ENCODE measurements at places on chromosomes 13 and 19.
A peak's percentile ranks its signal among the peaks of the same experiment; 100 is the strongest.

DNA sequence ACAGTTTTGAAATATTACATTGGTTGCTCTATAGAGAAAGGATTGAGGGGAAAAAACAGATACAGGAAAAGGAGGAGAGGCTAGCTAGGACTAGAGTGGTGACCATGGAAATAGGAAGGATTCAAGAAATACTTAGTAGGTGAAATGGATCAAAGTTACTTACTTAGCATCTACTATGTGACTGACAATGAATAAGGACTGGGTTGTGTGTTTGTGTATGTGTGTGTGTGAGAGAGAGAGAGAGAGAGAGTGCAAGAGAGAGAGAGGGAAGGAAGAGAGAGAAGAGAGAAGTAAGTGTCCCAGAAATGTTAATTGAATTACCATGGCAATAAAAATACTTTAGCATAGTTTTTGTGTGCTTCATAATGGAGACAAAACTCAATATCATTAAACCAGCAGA, 7.9 kb downstream of the GPC6 start:
- DNase-seq: no peak

- DNase-seq: no peak
These were observed 70.5 kb upstream of the CSNK1A1L start for GRCh38 chr13:37175996-37176395.

DNA sequence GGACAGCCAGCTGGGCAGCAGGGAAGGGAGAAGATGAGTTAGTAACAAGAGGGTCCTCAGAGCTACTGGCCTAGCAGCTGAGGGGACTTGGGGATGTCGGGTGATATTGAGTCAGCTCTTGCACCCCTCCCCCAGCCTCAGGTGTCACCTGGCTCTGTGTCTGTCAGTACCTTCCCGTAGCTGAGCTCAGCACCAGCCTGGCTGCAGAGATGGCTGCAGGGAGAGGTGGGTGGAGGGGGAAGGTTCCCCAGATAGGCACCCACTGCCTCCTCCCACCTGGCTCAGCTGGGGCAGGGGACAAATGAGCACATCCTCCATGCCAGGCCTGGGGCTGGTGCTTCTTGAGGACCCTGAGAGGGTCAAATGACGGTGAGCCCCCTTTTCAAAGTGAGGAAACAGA, 6.8 kb upstream of the KPTN start:
- DNase-seq: no peak

DNA sequence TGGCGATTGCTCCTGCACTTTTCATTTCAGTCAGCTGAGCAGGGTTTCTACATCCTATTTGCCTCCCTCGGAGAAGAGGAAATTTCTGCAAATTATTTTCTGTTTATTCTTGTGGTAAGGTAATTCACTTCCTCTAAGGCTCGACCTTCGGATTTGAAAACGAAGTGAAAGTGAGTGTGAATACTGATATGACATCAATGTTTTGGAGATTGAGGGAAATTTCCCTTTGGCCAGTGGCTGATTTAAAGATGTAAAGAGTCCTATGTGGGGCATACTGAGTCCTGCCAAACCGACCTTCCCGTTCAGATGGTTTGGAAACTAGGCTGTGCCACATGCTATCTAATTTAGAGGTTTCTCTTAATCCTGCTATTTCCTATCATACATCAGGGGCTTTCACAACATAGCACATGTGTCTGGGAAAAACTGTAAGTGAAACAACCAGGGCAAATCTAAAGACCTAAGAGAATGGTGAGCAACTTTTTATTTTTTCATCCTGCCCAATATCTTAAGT, 112.3 kb downstream of the POSTN start:
- no peak for DNase-seq

DNA sequence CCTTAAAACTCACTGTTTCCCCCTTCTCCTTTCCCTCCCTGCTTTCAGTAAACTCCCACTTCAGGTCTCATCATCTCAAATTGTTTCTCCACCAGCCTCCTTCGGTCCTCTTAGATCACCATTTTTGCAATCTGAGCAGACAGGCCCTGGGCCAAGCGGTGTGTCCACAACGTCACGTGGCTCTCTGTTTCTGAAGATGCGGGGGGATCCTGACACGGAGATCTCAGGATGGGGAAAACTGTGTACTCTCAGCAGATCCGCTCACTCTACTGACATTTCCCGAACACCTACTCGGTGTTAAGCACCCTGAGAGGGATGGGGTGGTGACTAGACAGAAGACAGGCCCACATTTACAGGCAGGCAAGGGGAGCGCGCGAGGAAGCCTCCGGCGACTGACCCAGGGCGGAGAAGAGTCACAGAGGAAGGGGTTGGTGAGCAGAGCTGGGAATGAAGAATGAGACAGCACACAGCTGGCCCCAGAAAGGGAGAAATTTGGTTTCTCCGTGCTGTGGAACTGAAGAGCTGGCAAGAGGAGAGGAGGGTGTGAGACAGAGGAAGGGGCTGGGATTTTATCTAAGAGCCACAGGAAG, 38.8 kb downstream of the SERP2 start:
- no peak for DNase-seq

GRCh38 chr13:97030705-97031452, 36.6 kb upstream of the OXGR1 start:
- DNase-seq: peak; percentile 37

GRCh38 chr19:56988299-56988698, 131.5 kb upstream of the USP29 start:
- peak; percentile 4 for DNase-seq

DNA sequence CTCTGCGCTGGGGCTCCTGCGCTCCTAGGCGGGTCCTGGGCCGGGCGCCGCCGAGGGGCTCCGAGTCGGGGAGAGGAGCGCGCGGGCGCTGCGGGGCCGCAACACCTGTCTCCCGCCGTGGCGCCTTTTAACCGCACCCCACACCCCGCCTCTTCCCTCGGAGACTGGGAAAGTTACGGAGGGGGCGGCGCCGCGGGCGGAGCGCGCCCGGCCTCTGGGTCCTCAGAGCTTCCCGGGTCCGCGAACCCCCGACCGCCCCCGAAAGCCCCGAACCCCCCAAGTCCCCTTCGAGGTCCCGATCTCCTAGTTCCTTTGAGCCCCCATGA, at the start of gene GJB2:
Gene GJB2, minus strand, starts transcription at position 103 of the 326 bp plus-strand sequence. CDS start 3,357 bp downstream, outside the sequence.
- no peak for DNase-seq

DNA sequence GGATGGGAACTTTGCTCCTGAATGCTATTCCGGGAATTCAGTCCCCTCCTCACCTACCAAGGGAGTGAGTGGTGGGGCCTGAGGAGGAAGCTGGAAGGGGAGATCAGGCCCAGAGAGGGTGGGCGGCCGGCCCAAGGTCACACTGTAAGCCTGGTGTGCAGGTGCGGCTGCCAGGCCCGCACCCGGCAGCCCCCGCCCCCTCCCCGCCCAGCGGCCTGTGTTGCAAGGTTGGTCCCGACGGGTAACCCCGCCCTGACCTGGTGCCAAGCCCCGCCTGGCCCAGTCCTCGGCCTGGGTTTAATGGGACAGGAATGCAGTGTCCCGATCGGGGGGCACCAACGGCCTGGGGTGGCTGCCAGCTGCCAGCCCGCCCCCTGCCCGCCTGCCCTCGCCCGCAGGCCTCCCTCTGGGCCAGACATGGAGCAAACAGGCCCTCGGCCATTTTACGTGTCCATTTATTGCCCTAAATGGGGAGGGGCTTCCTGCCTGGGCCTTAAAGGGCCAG, 5.5 kb downstream of the ZBTB7A start:
- no peak for DNase-seq

GRCh38 chr13:40170091-40170490, 496.4 kb downstream of the FOXO1 start:
- DNase-seq: no peak

DNA sequence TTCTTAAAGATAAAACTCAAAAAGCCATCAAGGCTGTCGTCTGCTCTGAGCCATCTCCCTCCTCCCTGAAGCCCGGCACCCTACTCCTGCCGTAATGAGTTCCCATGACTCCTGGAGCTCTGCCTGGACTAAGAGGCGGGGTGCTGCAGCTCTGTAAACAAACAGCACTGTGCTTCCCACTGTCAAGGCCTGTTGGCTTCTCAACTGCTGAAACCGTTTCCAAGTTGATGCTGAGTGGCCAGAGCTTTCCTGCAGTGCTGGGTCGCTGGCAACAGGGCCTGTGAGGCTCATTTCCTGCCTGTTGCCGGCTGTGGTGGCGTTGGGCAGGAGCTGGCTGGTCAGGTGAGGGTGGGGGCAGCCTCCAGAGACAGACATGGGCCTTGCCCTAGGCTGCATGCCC, 26.7 kb upstream of the ISYNA1 start:
- no peak for DNase-seq

- DNase-seq: no peak
These were observed 28.3 kb downstream of the CYP2B6 start for GRCh38 chr19:41019346-41019745.

DNA sequence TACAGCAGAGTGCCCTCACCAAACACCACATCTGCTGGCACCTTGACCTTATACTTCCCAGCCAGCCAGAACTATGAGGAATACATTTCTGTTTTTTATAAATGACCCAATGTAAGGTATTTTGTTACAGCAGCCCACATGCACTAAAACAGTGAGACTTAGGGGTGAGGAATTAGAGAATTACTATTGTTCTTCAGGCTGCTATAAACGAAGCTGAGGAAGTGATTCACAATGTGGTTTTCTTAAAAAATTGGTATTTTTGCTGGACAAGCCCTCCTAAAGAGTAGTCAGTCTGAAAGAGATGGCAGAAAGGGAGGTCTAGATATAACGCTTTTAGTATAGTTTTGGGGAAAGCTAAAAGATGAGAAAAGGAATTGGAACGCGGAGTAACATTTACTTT, 101.0 kb downstream of the SLITRK6 start:
- no peak for DNase-seq

DNA sequence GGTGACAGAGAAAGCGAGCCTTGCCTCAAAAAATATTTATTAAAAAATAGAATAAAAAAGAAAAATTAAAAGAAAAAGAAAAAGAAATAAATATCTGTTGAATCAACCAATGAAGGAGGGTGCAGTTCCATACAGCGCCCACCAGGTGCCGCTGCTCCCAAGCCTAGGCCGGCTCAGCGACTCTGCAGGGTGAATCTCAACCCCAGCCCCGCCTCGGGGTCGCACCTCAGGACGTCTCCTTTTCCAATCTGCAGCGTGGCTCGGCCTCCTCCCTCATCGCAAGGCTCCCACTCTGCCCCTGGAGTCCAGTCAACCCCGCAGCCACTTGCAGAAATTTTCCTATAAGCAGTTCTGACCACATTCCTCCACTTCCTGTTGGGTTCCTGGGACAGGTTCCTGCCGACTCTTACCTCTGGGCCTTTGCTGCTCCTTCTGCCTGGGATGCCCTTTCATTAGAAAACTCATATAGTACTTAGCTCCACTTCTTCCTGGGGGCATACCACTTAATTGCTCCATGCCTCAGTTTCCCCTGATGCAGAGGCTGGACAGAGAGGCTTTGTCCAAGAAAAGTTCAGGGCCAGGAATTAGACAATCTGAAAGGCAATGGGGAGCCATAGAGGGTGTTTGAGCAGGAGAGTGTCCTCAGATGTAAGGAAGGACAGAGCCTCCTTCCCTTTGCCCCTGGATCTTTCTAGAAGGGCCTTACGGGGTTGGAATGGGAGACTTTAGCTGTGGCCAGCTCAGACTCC, 24.3 kb downstream of the NFILZ start:
- no peak for DNase-seq

- DNase-seq: no peak
These were observed 172.7 kb upstream of the ZNF507 start for GRCh38 chr19:32172566-32173160.

DNA sequence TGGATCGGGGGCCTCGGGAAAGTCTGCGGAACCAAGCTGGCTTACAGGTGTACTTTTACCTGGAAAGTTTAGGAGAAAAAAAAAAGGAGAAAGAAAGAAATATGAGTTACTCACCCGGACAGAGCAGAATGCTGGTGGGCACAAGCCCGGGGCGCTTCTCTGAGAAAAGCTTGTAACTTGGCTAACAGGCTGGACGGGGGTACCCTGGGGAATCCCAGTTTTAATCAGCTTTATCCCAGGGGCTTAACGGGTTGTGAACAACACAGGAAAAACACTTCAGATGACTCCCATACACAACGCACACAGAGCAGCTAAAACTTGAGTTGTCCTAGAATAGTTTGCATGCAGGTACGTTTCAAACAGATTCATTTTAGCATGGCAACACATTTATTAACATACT, 37.3 kb downstream of the KLF2 start:
- DNase-seq: no peak

DNA sequence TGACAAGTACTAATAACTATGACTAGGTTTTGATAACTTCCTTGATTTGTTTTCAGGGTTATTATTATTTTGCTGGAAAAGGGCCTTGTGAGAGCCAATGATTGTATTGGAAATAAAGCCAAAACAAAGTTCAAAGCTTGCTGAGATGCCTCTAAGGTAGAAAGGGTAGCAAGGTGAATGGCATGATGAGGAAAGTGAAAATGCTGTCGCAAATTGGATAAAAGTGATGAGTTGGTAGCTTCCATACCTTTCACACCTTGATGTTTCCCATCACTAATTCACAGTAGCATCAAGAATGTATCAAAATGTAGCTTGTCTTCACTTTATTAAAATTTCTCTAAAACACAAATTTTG, 259.4 kb downstream of the FGF14 start:
- no peak for DNase-seq

- no peak for DNase-seq
These were observed 45.6 kb upstream of the MTIF3 start for GRCh38 chr13:27496006-27496405.

DNA sequence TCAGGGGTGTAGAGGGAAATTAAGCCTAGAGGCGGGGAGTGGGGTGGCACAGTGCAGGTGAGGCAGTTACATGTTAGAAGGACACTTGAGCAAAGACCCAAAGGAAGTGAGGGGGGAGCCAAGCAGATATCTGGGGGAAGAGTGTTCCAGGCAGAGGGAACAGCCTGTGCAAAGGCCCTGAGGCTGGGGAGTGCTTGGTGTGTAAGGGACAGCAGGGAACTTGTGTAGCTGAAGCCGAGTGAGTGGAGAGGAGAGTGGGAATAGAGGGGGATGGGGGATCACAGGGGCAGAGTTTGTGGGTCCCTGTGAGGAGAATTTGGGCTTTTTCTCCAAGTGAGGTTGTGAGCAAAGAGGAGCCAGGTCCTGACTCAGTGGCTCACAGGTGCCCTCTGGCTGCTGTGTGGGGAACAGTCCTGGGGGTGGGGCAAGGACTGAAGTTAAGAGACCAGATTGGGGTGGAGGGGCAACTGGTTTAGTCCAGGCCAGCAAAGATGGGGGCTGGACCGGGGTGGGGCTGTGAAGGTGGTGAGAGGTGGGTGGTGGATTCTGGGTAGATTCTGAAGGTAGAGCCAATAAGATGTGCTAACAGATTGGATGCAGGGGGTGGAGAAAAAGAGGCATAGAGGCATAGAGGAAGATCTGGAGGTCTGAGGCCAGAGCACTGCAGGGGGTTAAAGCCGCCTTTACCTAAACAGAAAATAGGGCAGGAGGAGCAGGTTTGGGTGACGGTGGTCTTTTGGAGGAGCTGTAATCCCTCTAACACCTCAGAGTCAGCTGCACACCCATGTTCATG, 75.3 kb downstream of the CACNA1A start:
- DNase-seq: no peak

DNA sequence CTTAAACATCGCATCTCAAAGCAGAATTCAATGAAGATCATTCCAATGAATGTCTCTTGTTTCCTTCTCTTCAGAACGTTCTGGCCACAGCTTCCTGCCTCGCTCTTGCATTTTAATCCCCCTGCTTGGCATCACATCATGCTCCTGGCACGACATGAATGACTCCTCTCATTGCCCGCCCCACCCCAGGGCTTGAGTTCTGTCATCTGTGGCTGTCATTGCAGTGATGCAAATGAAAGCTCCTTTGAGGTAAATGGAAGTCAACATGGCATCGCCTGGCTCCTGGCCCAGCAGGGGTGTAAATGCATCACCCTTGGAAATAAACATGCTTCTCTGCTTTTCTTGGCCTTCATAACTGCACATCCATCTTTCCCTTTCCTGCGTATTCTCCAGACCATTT, 48.6 kb downstream of the SCEL start:
- no peak for DNase-seq
